ENCODE measurements at places on chromosomes 6 and 20.
A peak's percentile ranks its signal among the peaks of the same experiment; 100 is the strongest.

GRCh38 chr20:62734326-62734725 is 25.7 kb downstream of the NTSR1 start:
- no peak for DNase-seq

GRCh38 chr6:43992126-43992663 is 135.1 kb downstream of the MRPL14 start:
- DNase-seq: peak; percentile 28

GRCh38 chr6:147508866-147509608 is 547 bp downstream of the SAMD5 start:
- peak; percentile 63 for DNase-seq

DNA sequence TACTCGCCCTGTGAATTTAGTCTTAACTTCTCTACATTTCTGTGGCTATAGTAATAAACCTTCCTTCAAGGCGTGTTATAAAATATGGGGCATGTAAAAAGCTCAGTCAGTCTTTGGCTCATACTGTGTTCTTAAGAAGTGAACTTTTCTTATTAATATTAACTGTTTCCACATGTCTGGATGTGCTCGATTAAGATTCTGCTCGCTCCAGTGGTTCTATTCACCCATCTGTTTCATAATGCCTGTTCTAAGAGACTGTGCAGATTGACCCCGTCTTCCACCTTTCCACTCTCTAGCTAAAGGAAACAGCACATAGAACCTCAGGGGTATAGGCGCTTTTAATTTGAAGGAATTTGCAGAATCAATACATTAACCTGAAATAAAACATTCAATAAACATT is 99.9 kb downstream of the L3MBTL3 start:
- DNase-seq: no peak

DNA sequence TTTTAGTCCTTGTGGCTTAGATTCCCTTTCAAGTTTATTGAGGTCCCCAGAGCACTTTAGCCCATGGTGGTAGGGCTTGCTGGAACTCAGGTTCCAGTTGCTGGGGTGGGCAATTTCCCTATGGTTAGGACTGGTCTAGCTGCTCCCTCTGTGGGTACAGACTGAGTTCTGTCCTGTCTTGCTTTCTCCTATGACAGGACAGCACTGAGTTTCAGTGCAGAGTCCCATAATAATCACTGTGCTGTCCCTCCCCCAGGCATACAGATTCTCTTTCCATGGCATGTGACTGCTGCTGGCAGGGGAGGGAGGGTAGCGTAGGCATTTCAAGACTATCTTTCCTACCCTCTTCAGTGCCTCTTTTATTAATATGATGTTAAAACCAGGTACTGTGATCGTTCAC is 17.1 kb upstream of the ERVFRD-1 start:
- DNase-seq: no peak

GRCh38 chr20:23092861-23093495 is 6.9 kb upstream of the CD93 start:
- no peak for DNase-seq

DNA sequence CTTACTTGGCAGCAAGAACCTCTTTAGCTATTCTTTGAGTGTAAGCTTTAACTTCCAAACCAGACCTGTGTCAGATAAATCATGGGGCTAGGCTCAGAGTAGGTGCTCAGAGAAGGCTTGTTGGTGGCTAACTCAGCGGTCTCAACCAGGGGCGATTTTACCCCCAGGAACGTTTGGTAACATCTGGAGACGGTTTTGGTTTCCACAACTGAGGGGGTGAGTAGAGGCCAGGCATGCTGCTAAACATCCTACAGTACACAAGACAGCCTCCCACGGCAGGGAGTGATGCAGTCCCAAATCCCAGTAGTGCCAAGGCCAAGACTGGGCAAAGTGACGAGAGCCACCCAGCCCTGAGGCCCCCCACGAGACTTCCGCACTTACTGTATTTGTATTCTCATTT is 59.2 kb downstream of the RAB44 start:
- DNase-seq: no peak

DNA sequence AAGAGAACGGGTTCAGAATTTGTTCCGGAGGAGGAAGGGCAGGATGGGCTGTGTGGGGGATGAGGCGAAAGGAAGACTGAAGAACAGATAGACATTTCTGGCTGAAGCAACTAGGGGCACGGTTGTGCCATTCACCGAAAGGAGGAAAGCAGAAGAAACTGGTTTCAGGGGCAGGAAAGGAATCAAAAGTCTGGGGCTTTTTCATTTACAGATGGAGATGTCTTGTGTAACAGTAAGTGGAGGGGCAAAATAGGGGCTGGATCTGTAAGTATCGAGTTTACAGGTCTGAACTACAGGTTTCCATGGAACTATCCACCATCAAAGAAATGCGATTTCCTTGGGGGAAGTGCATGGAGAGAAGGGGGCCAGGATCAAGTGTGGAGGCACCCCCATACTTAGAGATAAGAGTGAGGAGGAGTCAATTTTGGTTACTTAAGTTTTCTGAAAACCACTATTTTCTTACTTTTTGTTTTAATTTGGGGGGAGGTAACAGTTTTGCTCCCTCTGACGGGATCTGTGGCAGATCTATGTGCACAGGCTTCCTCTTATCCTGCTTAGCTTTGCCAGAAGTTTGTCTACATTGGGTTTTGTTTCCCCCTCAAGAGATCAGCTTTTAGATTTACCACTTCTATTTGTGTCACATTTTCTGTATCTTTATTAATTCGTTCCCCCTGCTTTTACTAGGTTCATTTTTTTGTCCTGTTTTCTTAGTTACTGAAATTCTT is 120.1 kb downstream of the SLC23A2 start:
- no peak for DNase-seq

DNA sequence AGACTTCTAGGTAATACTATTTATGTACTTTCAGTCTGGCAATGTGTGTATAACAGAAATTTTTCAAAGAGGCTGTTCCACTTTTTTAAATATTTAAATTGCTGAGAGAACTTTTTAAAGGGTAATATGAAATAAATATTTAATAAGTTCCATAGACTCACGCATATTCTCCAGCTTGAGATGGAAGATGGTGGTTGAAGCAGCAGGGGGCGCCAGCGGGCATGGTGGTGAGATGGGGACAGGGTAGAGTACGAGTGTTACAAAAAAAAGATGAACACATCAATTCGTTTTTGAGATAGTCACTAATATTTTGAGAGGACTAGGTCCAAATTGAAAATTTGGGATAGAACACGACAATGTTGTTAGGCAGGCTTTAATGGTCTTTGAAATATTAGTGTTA is 68.4 kb downstream of the RSPO3 start:
- no peak for DNase-seq

DNA sequence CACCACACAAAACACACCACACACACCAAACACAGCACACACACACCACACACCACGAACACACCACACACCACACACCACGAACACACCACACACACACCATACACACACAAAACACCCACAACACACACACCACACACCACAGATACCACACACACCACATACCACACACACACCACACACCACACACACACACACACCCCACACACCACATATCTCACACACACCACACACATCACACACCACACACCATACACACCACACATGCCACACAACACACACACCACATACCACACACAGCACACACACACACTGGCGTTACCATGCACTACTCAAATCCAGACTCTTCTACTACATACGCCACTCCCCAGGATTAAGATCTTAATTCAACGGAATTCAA is 118.9 kb upstream of the THBS2 start:
- no peak for DNase-seq

DNA sequence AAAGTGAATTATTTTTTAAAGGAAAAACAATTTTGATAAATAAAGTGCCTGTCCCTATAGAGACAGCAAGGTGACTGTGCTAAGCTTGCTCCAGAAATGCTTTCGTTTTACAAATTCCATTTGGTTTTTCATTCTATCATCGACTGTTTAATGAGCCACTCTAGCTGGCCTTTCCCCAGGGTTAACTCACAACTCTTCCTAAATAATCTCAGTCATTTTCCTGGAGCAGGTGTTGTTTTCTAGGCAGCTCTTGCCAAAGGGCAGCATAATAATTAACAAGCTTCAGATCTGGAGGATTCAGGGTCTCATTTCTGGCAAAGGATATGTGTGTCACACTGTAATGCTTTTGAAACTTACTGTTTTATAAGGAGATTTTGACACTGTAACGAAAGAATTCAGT is 184.2 kb downstream of the KHDC1L start:
- peak; percentile 26 for DNase-seq

GRCh38 chr6:109527989-109528388 is 45.0 kb upstream of the ZBTB24 start:
- DNase-seq: no peak

GRCh38 chr6:111813237-111813636 is 60.0 kb downstream of the FYN start:
- no peak for DNase-seq

- DNase-seq: no peak
Measured at GRCh38 chr6:21715180-21715579, 121.6 kb downstream of the SOX4 start.

DNA sequence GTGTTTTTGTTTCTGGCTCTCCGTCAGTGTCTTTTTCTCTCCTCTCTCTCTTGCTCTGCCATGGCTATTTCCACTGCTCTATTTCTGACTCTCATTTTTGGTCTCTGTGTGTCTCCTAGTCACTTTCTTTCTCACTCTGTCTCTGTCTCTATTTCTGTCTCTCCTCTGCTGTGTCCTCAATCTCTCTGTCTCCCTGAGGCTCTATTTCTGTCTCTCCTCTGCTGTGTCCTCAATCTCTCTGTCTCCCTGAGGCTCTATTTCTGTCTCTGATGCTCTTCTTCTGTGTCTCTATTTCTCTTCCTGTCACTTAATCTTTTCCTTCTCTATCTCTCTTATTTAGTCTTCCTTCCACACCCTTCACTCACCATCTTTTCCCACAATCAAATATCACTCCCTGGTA is 8.4 kb downstream of the PRSS16 start:
- DNase-seq: no peak

DNA sequence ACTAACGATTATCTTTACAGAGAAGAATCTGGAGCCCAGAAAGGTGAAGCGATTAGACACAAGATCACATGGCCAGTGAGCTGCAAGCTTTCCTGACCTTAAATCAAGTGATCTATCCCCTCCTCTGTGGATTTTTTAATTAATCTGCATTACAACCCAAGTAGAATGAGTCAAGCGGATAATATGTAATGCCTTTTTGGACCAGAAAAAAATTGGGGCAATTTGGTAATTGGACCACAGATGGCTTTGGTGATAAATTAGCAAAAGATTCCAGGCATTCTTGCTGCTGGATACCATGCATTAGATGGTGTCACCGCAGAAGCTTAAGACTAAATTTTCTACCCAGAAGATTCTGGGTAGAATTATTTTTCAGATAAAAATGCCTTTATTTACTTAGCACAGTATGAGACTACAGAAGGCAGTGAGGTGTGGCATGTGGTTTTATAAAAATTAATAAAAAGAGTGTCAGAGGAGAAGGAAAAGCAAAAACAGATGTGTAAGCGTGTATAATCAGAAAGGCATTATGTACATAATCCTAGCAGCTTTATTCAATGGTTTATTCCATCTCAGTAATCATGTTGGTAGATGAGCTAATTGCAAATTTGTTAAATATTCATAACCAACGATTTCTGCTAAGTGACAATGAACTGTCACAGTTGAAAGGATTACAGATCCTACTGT is 53.9 kb upstream of the PCSK2 start:
- no peak for DNase-seq

GRCh38 chr20:50142812-50143211 is 10.7 kb downstream of the PEDS1 start:
- no peak for DNase-seq

GRCh38 chr6:168048724-168049025 is 30.3 kb downstream of the FRMD1 start:
- no peak for DNase-seq

DNA sequence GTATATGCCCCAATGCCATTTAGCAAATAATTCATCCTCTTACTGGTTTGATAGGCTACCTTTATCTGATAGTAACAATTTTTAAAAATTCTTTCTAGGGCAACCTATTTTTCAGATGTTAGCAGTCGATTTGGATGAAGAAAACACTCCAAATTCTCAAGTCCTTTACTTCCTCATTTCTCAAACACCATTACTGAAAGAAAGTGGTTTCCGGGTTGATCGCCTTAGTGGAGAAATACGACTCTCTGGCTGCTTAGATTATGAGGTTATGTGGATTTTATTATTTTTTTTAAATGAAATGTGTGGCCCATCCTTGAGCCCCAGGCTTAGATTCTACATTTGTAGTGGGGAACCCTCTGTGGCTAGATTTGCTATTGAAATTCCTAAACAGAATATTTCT is 26.3 kb downstream of the CDH26 start:
- DNase-seq: no peak

- DNase-seq: no peak
Measured at GRCh38 chr6:118558464-118559217, 10.5 kb downstream of the PLN start.

DNA sequence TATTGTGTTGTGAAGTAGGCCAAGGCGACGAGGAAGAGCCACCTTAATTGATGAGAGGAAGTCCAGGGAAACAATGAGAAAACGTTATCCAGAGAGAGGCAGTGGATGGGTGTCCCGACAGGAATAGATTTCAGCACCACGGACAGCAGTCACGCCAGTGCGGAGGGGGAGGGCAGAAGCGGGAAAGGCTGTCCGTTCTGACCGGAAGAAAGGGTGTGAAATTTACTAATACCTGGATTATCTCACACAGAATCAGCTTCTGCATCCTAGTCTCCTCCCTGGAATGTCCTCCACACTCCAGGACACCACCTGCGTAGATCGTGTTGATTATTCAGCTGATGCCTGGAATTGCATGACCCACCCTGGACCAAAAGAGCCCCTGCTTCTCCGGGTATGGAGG is 7.4 kb upstream of the BPIFA3 start:
- peak; percentile 83 for DNase-seq

GRCh38 chr6:154242617-154243357 is 113.8 kb downstream of the IPCEF1 start:
- no peak for DNase-seq

DNA sequence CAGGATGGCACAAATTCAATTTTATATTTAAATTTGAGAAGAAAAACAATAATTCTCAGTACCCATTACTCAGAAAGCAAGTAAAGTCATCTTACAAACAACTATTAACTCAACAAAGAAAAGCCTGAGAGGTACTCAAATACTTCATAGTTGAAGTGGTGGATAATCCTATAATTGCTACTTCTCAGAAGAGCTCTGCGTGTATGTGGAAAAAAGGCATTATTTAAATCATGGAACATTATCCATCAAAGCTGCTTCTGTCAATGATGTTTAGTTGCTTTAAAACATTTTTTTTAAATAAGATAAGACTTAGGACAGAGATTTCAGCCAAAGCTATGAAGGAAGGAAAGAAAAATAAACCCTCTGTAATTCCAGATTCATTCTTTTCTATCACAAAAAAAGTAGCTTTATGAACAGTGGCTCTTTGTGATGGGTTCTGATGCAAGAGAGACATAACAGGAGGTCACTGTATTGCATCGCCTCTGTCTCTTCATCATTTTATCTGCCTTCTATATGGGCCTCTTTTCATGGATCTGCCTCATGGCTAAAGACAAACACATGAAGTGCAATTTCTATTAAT is 367.9 kb upstream of the SLC35B3 start:
- DNase-seq: no peak

- no peak for DNase-seq
Measured at GRCh38 chr6:143222801-143223231, 162.1 kb downstream of the AIG1 start.

- no peak for DNase-seq
Measured at GRCh38 chr20:48742912-48743680, 84.7 kb downstream of the PREX1 start.

All from kidney (tissue), 22 donors.